Right renal pelvis (tissue), 4 donors: ENCODE measurements at places on chromosomes 3 and 15. TPM values are rescaled to one million over a fixed set of nuclear protein-coding genes. Genes with fewer than 3 reads are reported as not detected.

Gene AADACL2
- polyA plus RNA-seq = not detected

Gene CCRL2
- polyA plus RNA-seq = 1.1 TPM

Gene TIGIT
- polyA plus RNA-seq = 0.11 TPM

Gene PARL
- 63.9 TPM for polyA plus RNA-seq

Gene SKOR1
- polyA plus RNA-seq = 0.51 TPM

Gene NR2E3
- 0.70 TPM for polyA plus RNA-seq

Gene KCNMB3
- polyA plus RNA-seq = 6.4 TPM

Gene FAM107A
- 5.2 TPM for polyA plus RNA-seq

Gene LSAMP
- polyA plus RNA-seq = 16.7 TPM

Gene FANCD2OS
- 0.51 TPM for polyA plus RNA-seq

Gene IQCF5
- not detected for polyA plus RNA-seq

Gene KIF23
- polyA plus RNA-seq = 33.8 TPM

Gene EIF4A2
- 873 TPM for polyA plus RNA-seq

Gene SAMMSON
- not detected for polyA plus RNA-seq

Gene TEX55
- polyA plus RNA-seq = not detected

Gene HYKK
- 7.0 TPM for polyA plus RNA-seq

Gene NPAP1
- polyA plus RNA-seq = 0.37 TPM

Gene TIMMDC1
- 105 TPM for polyA plus RNA-seq

Gene PIERCE2
- 7.3 TPM for polyA plus RNA-seq

Gene EBLN2
- 3.5 TPM for polyA plus RNA-seq

Gene DISP2
- polyA plus RNA-seq = 0.18 TPM

Gene LRRC2
- 2.9 TPM for polyA plus RNA-seq

Gene PIGB
- 21.1 TPM for polyA plus RNA-seq

Gene SCG5
- polyA plus RNA-seq = 22.9 TPM

Gene GATM
- polyA plus RNA-seq = 304 TPM

Gene LDHAL6B
- polyA plus RNA-seq = 0.26 TPM

Gene TLR9
- polyA plus RNA-seq = 0.16 TPM

Gene HRG
- polyA plus RNA-seq = 1.6 TPM

Gene MYRIP
- 2.6 TPM for polyA plus RNA-seq

Gene FBLN2
- polyA plus RNA-seq = 47.3 TPM

Gene ZNF620
- polyA plus RNA-seq = 10.4 TPM

Gene SST
- not detected for polyA plus RNA-seq

Gene DAZL
- polyA plus RNA-seq = 0.07 TPM

Gene SCN11A
- 0.80 TPM for polyA plus RNA-seq

Gene CORO2B
- 24.5 TPM for polyA plus RNA-seq

Gene C3orf20
- 0.09 TPM for polyA plus RNA-seq

Gene CLDN11
- polyA plus RNA-seq = 267 TPM

Gene HES1
- polyA plus RNA-seq = 93.8 TPM

Gene AGBL1
- polyA plus RNA-seq = 0.10 TPM

Gene DCP1A
- 30.3 TPM for polyA plus RNA-seq

Gene GREM1
- 0.31 TPM for polyA plus RNA-seq

Gene TRANK1
- 6.4 TPM for polyA plus RNA-seq

Gene SLCO2A1
- 21.6 TPM for polyA plus RNA-seq

Gene HRH1
- polyA plus RNA-seq = 2.6 TPM

Gene ALDH1L1
- 54.7 TPM for polyA plus RNA-seq

Gene MKRN3
- 0.26 TPM for polyA plus RNA-seq

Gene PRSS50
- polyA plus RNA-seq = 3.2 TPM

Gene SEMA3F
- polyA plus RNA-seq = 76.4 TPM

Gene ERICH6
- polyA plus RNA-seq = 0.71 TPM

Gene MAP6D1
- polyA plus RNA-seq = not detected

Gene MESP2
- 0.53 TPM for polyA plus RNA-seq

Gene ALDH1A2
- 327 TPM for polyA plus RNA-seq

Gene SNX33
- 19.3 TPM for polyA plus RNA-seq

Gene SLC24A1
- 20.5 TPM for polyA plus RNA-seq

Gene AQR
- polyA plus RNA-seq = 50.1 TPM

Gene FSIP1
- 2.0 TPM for polyA plus RNA-seq
